ENCODE measurements at places on chromosomes 7 and 10.

GRCh38 chr7:107075863-107076574 is 31.5 kb downstream of the PRKAR2B start:
- no peak for DNase-seq

GRCh38 chr7:36840904-36841303 is 116.6 kb upstream of the AOAH start:
- no peak for DNase-seq

DNA sequence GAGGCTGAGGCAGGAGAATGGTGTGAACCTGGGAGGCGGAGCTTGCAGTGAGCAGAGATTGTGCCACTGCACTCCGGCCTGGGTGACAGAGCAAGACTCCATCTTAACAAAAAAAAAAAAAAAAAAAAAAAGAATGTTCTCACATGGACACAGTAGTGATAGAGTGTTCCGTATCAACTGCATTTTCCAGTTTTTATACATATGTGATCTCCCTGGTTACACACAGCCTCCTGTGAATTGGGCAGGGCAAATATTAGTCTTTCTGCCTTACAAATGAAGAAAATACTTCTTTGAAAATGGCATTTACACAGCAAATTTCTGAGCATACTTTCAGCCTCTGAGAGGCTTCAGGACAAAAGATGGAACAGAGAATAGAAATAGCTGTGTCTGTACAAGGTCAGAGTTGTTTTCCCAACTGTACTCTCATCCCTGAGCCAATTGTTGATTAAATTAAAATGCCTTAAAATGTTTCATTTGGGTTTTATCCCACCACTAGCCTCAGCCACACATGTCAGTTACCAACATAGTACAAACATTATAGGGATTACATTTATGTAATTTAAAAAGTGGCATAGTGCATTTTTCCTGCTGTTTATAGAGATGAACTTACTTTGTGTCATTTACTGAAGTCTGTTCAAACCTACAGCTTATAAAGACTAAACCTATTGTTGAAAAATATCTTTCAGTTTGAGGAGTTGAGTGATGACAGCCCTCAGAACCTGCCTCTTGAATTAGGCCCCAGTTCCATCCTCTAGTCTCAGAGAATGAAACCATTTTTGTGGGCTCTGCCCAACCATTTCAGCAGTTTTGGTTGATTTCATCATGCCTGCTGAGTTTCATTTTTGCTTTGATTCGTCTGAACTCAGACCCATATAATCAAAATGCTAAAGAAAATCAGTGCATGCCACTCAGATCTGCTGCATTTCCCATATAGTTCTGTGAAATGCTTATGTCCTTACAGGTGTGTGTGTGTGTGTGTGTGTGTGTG is 609.4 kb upstream of the C7orf33 start:
- no peak for DNase-seq

DNA sequence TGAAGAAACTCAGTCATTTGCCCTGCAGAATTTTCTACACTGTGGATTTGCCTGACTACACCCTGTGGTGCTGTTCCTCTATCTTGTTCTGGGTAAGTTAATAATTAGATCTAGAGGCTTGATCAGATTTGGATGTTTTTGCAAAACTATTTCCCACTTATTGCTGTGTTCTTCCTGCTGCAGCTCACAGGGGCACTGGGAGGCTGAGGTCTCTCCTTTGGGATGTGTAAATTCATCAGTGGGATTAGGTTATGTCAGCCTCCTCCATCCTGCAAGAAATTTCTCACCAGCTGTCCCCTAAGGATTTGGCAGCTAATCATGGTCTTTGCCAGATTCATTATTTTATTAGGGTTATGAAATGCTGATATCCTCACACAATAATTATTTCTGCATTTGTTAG is 148.1 kb upstream of the ZNF32 start:
- no peak for DNase-seq

DNA sequence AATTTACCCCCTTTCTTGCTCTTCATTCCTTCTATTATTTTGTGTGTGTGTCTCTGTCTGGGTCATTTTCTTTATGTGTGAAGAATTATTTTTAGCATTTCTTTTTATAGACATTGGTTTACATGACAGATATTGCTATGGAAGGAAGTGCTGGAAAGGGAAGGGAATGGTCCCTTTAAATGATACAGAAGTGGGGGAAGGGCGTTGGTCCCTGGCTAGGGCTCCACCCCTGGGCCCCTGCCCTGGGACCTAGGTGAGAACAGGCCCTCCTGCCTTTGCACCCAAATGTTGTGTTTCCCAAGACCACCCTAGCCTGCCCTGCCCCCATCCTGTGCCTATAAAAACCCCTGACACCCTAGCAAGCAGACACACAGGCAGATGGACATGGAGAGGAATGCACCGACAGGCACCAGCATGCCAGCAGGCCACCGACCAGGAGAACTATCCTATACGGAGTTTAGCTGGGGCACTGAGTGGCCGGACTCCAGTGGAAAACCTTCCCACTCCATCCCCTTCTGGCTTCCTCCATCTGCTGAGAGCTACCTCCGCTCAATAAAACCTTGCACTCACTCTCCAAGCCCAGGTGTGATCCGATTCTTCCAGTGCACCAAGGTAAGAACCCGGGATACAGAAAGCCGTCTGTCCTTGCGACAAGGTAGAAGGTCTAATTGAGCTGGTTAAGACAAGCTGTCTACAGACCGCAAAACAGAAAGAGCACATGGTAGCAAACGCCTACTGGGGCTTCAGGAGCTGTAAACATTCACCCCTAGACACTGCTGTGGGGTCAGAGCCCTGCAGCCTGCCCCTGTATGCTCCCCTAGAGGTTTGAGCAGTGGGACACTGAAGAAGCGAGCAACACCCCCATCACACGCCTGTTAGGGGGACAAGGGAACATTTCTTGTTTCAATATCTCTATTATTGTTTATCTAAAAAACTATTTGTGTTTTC is 515.7 kb downstream of the SORCS1 start:
- no peak for DNase-seq

GRCh38 chr10:60374836-60375235 is 14.8 kb downstream of the ANK3 start:
- DNase-seq = no peak

DNA sequence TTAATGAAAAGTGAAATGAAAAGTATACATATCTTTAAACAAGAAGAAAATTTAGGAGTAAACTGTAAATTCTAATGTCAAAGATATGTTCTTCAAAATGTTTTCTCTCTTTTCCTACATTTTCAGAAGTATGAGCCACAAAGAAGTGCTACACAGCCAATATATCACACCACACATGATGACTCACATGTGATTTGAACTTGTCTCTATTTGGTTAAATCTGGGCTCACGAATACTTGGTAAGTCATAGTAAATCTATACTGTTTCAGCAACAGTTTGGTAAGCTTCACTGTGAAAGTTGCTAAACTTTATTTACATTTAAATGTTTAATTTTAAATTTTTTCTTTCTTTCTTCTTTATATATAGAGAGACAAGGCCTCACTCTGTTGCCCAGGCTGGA is 380.6 kb upstream of the IGFBP3 start:
- DNase-seq = no peak

DNA sequence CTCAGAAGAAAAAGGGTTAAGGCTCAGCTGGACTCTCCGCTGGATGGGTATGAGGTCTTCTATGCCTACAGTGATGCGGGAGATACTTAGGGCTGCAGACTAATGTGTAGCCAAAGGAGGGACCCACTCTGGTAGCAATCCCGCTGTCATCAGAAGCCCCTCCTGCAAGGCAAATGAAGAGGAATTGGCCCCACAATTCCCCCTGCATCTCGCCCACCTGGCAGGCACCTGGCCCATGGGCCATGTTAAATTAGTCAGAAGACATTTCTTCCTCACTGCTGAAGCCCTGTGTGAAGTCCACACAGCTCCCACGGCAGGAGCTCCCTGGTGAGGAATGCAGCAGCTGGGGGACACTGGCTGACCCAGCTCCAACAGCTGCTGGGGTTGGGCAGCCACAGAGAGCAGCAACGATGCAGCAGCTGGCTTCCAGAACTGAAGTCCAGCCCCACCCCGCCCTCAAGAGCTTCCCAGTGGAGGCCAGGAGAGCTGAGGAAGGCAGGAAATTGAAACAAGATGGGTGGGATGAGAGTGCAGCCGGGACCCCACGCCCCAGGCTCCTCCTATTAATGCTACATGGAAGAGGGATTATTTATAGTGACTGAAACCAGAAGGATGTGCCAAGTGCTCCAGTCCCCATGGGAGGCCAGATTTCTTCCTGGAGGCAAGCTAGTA is 5.5 kb downstream of the VSTM4 start:
- no peak for DNase-seq

- DNase-seq = no peak
Observed at GRCh38 chr10:69241575-69241974, 21.4 kb downstream of the HKDC1 start.

GRCh38 chr7:129853661-129854268 is 99.0 kb downstream of the UBE2H start:
- no peak for DNase-seq

GRCh38 chr7:13911909-13912308 is 77.6 kb downstream of the ETV1 start:
- no peak for DNase-seq

- DNase-seq = no peak
Observed at GRCh38 chr10:132774181-132774901, 11.6 kb downstream of the NKX6-2 start.

DNA sequence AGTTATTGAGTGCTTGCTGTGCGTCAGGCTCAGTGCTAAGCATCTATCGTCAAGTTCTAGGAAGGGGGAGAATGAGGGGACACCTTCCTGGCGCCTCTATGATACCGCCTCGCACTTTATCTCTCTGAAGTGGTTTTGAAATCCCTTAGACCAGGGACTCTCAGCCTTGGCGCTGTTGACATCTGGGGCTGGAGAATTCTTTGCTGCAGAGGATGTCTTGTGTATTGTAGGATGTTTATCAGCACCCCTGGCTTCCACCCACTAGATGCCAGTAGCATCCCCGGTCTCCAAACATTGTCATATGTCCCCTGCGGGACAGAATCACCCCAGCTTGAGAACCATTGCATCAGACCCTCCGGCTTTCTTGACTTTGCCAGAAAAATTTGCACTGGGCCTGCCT is 285.5 kb downstream of the CCDC3 start:
- no peak for DNase-seq

GRCh38 chr7:40500219-40500618 is 365.4 kb downstream of the SUGCT start:
- DNase-seq = no peak

GRCh38 chr7:111012149-111012548 is 78.8 kb upstream of the LRRN3 start:
- no peak for DNase-seq

DNA sequence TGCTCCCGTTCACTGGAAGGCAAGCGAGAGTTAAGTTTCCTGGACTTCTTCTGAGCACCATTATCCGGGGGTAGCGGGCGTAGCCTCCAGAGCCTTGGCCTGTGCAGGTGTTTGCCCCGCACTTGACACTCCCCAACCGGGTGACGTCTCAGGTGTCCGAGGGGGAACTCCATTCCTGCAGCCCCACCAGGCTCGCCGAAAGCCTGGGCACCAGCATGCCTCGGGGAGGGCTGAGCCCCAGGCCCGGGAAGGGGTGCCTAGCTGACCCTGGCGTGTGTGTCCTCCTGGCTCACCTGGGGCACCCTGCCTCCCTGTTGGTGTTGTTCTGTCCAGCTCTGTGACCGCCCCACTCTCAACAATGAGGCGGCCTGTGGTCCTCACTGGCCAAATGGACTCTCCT is 109.4 kb upstream of the GPR26 start:
- DNase-seq = no peak

DNA sequence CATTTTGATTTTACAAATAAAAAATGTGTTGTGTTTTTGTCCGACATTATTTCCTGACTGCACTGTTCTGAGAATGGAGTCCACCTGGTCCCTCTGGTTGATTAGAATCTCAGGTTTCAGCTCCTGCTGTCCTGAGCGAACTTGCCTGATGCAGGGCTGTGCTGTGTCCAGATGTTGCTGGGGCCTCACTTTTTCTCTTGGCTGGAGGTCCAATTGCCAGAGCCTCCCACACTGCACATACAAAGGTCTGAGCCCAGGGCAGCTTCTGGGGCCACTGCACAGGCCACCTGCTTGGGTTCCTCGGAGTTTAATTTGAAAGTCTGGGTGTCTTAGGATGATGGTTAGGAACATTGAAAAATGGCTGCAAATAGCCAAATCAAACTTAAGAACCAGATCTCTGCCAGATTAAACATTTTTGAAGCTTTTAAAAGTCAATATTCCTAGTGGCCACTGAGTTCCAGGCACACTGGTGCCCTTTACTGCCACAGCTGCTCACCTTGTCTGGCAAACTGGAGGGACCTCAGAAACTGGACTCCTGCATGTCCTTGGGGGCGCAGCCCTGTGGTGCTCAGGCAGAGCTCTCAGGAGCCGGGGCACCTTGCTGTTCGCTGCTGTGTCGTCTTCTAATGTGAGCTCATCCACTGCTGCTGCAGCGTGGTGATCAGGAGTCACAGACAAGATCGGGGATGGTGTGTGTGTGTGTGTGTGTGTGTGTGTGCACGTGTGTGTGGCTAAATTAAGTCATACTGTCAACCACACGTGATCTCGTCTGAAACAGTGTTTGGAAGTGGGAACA is 75.0 kb downstream of the WDR37 start:
- DNase-seq = no peak

GRCh38 chr10:48556713-48557112 is 48.2 kb downstream of the ARHGAP22 start:
- no peak for DNase-seq

DNA sequence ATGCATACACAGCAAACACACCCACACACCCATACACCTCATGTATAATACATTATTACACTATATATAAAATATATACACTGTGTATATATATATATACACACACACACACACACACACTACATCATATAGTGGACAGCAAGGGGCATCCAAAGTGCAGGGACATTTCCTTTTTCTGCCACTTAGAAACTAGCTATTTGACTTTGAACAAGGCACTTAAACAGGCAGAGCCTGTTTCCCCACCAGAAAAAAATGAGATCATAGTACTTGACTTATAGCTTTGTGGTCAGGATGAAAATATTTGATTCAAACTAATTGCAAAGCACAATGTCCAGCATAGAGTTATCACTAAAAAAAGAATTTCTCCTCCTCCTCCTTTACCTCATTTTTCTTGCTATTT is 254.3 kb upstream of the NPVF start:
- DNase-seq = no peak

DNA sequence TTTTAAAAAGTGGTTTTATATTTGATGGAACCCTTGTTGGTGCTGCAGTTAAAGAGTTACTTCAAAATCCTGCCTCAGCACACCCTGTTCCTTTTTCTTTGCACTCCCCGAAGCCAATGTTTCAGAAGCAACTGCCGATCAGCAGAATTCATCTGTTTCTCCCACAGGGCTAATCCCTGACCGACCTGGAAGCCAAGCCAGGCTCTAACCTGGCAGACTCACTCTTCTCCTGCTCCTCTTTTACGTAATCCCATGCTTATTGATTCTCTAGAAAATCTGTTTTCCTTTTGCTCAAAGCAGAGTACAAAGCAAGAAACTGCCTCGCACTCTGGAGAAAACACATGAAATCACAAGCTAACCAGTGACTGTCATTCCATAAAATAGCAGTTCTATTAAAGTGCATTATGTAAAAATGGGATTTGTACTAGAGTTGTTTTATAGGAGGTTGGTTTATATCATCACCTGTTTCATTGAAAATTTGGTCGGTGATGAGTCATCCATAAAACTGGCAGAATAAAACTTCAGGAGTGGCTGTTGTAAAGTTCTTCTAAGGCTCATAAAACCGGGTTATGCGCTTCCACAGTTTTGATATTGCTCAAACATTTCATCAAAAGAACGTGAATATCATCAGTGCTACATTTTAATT is 99.9 kb downstream of the CNTNAP2 start:
- DNase-seq = no peak

GRCh38 chr10:27625452-27626211 is 120.0 kb downstream of the MKX start:
- DNase-seq = no peak
